ENCODE measurements at places on chromosomes 1 and 21. TPM values are rescaled to one million over a fixed set of nuclear protein-coding genes. Genes with fewer than 3 reads are reported as not detected.

The C1orf141 gene
- total RNA-seq, result not detected

The GORAB gene
- total RNA-seq, result 17.2 TPM

The HRNR gene
- not detected for total RNA-seq

The OR2AK2 gene
- not detected for total RNA-seq

The SEMA4A gene
- 0.28 TPM for total RNA-seq

The VN1R5 gene
- total RNA-seq, result not detected

The DBT gene
- 7.5 TPM for total RNA-seq

The LRRC38 gene
- not detected for total RNA-seq

The LMNA gene
- total RNA-seq, result 753 TPM

The KRTAP10-2 gene
- total RNA-seq, result not detected

The ADCY10 gene
- under 0.01 TPM for total RNA-seq

The ELF3 gene
- not detected for total RNA-seq

The CKS1B gene
- total RNA-seq, result 129 TPM

The TMPRSS2 gene
- not detected for total RNA-seq

The FOXO6 gene
- total RNA-seq, result not detected

The PTPN7 gene
- not detected for total RNA-seq

The OR2T29 gene
- not detected for total RNA-seq

The PYGO2 gene
- total RNA-seq, result 5.3 TPM

The HSD3B2 gene
- total RNA-seq, result not detected
